Fibroblast of skin of scalp (primary cell): ENCODE measurements at places on chromosomes 7 and 10.

DNA sequence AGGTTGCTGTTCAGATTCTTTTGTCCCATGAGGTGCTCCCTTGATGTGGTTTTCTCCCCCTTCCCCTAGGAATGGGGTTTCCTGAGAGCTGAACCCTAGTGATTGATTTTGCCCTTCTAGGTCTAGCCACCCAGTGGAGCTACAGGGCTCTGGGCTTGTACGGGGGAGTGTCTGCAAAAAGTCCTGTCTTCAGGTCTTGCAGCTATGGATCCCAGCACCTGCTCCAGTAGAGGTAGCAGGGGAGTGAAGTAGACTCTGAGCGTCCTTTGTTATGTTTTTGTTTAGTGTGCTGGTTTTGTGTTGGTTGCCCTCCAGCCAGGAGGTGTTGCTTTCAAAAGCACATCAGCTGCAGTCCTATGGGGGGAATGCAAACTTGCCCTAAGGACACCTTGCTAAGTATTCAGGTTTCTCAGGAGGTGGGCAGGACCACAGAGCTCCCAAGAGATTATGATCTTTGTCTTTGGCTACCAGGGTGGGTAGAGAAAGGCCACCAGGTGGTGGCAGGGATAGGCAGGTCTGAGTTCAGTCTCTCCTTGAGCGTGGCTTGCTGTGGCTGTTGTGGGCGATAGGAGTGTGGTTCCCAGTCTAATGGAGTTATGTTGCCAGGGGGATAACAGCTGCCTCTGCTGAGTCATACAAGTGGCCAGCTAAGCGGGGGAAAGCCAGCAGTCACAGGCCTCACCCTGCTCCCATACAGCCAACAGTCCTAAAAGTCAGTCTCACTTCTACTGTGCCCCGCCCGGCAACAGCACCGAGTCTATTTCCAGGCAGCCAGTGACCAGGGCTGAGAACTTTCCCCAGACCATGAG lies 92.4 kb upstream of the JCAD start:
- DNase-seq = peak; percentile 86

DNA sequence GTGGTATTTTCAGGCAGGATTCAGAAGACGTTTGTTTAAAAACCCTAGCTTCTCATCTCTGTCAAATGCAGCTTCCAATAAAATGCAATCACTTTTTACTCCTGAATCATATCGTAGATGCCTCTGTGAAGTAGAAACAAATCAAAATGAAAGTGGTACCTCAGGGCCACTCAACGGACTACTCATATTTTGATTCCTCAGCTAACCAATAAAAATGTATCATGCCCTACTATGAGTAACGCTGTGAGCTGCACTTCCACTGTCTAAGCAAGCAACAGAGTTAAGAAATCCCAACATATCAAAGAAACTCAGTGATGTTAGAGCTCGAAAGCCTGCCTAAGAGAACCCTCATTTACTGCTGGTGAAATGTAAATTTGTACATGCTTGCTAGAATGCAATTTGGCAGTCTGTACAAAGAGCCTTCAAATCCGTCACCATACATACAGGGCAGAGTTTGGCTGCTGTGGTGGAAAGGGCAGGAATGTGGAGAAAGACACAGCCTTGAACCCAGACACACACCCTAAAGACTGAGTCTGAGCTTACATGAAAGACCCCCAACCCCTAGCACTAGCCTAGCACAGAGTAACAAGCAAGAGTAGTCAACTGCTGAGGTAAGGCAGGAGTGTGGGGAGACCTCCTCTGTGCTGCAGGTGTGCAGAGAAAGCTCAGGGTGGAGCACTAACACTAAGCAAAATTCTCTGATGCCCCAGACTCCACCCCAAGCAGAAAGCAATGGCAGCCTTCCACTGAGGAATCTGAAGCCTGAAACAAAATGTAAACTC lies 151.5 kb downstream of the ANK3 start:
- peak; percentile 50 for DNase-seq

- DNase-seq = no peak
Measured at GRCh38 chr7:83105948-83106347, 56.7 kb downstream of the PCLO start.

- DNase-seq = no peak
Measured at GRCh38 chr7:105204520-105204919, 184.2 kb downstream of the SRPK2 start.

GRCh38 chr7:80335511-80336231 lies 176.2 kb downstream of the GNAT3 start:
- no peak for DNase-seq

- no peak for DNase-seq
Measured at GRCh38 chr10:122363311-122363710, 11.2 kb upstream of the PLEKHA1 start.

DNA sequence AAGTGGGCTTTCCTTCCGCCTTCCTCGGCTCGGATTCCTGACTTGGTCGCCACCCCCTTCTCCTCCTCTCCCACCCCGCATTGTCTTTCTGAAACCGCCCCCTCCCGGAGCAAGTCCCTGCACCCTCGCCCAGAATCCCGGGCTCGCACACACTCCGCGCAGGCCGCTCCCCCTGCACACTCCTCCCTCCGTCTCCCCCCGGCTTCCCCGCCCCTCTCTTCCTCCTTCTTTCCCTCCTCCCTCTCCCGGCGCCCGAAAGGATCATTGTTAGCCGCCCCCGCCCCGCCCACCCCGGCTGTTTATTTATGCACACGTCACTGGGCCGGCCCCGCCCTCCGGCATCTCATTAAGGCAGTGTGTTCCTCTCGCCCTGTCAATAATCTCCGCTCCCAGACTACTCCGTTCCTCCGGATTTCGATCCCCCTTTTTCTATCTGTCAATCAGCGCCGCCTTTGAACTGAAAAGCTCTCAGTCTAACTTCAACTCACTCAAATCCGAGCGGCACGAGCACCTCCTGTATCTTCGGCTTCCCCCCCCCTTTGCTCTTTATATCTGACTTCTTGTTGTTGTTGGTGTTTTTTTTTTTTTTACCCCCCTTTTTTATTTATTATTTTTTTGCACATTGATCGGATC lies at the start of gene TCF7L2:
Gene TCF7L2, plus strand, starts transcription at position 373 of the 633 bp plus-strand sequence. CDS start 510 bp downstream, outside the sequence.
- DNase-seq = peak; percentile 99

GRCh38 chr10:103224133-103224532 lies 21.6 kb upstream of the RPEL1 start:
- DNase-seq = no peak

- no peak for DNase-seq
Measured at GRCh38 chr7:30329716-30330115, 45.3 kb downstream of the ZNRF2 start.

- no peak for DNase-seq
Measured at GRCh38 chr10:12750526-12751201, 250.8 kb downstream of the CCDC3 start.

- DNase-seq = no peak
Measured at GRCh38 chr7:2971914-2972834, 71.5 kb downstream of the CARD11 start.

DNA sequence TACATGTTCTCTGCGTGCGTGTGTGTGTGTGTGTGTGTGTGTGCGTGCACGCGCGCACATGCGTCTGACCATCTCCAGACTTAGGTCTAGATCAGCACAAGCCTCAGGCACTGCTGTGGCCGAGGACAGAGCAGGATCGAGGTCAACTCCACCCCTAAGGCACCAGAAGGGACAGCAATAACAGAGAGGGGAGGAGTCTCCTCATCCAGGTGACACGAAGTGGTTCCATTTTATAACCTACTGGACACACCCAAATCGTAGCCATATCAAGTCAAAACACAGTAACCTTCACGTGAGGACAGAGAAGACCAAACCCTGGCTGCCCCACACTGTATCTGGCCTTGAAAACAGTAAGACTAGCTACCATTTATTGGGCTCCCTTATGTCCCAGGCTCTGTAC lies 224.1 kb downstream of the FGFR2 start:
- DNase-seq = no peak

DNA sequence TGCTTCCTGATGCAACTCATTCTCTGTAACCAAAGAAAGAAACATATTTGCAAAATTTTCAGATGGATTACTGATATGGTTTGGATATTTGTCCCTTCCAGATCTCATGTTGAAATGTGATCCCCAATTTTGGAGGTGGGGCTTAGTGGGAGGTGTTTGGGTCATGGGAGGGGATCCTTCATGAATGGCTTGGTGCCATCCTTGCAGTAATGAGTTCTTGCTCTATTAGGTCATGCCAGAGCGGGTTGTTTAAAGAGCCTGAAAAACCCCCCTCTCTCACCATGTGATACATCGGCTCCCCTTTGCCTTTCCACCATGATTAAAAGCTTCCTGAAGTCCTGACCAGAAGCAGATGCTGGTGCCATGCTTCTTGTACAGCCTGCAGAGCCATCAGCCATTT lies 43.8 kb upstream of the PRKG1 start:
- peak; percentile 31 for DNase-seq

- DNase-seq = no peak
Measured at GRCh38 chr10:34430685-34431084, 384.4 kb downstream of the PARD3 start.

GRCh38 chr7:100745184-100745583 lies 11.8 kb downstream of the ZAN start:
- peak; percentile 83 for DNase-seq

DNA sequence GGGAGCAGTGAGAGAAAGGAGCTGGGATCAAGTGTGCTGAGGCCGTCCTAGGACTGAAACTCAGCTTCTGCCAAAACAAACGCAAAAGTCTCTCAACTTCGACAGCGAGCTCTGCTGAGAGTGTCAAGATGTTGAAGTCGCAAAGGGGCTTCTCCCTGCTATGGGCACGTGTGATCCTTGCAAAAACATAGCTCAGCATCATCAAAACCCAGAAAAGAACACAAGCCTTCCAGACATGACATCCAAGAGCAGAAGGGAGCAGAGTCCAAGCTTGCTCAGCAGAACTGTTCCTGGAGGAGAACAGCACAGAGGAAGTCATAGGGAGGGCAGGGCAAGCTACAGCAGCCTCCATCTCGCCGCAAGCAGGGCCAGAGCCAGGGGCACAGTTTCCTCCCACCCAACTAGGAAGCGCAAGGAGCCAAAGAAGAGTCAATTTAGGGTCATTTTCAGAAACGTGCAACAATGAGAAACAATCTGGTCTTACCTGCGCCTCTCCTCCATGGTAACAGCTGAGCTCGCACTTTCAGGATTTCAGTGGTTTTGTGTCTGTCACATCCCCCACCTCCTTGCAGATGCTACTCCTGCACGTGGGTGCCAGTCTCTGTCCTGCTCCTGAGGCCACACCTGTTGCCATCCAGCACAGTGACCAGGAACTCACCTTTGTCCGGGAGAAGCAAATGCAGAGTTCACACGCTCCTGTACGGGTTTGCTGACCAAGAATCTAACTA lies 113.9 kb downstream of the DIP2C start:
- DNase-seq = no peak

DNA sequence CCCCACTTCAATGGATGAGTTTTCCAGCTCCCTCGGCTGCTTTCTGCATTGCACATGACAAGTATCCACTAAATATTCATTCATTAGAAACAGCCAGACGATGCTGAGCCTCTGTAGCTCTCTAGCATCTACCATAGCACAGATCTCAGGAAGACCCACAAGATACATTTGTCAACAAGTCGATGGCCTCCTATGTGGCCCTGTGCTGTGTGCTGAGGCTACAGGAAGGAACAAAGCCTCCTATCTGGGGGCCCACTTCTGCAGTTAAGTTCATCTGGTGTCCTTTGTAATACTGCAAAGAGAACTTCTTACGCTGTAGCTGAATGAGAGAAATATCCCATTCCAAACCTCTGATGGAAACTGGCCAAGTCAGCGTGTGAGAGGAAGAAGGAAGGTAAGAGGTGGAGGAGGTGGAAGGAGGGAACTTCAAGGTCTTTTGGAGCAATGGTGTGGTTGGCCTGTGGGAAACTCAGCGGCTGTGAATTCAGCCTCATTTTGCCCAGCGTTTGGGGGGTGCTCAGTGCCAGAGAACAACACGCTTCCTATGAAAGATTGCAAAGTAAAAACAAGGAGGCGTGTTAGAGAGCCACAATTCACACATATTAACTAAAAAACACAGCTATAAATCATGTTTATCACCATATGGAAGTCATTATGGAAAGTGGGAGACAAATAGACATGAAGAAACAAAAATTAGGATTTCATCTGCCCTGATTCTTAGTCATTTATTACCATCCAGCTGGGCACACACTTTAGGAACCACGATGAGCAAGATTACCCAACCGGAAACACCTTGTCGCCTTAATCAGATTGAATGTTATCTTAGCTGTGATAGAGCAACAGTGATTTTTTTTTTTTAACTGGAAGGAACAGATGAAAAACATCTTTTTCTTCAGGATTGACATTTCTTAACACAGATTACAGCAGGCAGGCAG lies 62.2 kb upstream of the USP6NL start:
- peak; percentile 9 for DNase-seq

GRCh38 chr10:80211786-80212185 lies 6.4 kb upstream of the ANXA11 start:
- no peak for DNase-seq

GRCh38 chr10:73263693-73264347 lies 11.4 kb upstream of the MRPS16 start:
- DNase-seq = peak; percentile 60

DNA sequence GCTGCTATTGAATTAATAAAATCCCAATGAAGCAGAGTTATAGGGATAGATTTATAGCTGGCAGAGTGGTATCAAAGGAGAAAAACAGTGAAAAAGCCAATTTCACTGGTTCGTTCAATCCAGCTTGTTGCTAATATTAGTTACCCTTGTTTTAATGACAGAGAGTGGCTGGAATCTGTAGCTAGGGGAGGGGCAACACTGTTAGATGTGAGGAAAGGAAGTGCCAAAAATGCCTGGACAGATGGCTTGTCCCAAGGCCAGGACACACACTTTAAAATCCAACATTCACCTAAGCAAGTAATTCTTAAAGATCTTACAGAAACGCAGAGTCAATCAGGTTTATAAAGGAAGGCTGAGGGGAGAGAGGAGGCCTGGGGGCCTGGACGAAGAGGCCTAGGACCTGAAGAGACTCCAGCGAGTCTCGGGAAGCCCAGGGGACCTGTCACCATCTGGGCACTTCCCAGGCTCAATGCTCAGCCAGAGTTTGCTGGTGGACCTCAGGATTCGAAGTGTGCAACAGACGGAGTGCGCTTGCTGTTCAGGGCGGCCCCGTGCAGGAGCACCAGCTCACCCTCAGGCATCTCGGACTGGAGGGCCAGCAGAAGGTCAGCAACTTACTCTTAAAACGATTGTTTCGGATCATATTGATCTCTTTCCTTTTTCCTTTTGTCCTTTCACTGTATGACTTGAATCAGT lies 36.7 kb downstream of the TMEM248 start:
- peak; percentile 11 for DNase-seq

- DNase-seq = no peak
Measured at GRCh38 chr7:37332243-37333016, 116.2 kb downstream of the ELMO1 start.

DNA sequence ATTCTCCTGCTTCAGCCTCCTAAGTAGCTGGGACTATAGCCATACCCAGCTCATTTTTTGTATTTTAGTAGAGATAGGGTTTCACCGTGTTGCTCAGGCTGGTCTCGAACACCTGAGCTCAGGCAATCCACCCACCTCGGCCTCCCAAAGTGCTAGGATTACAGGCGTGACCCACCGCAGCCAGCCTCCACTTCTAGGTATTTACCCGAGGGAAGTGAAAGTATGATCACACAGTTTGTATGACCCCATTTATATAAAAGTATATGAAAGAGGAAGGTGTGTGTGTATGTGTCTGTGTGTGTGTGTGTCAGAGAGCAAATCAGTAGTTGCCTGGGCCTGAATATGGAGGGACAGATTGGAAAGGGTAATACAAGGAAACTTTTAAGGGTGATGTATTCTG lies 2.0 kb upstream of the PURB start:
- no peak for DNase-seq

GRCh38 chr7:39890411-39890810 lies 59.6 kb upstream of the CDK13 start:
- no peak for DNase-seq

GRCh38 chr7:135706038-135706742 lies 21.8 kb downstream of the SLC13A4 start:
- no peak for DNase-seq

- DNase-seq = no peak
Measured at GRCh38 chr7:11317766-11318165, 344.1 kb downstream of the PHF14 start.
